Activated CD4-positive, alpha-beta T cell treated with anti-CD3 and anti-CD28 coated beads for 48 hours (primary cell): ENCODE measurements at places on chromosomes 11 and 22.
A peak's percentile ranks its signal among the peaks of the same experiment; 100 is the strongest.

- DNase-seq: no peak
Measured at GRCh38 chr11:61327669-61328071, 5.2 kb downstream of the DDB1 start.

GRCh38 chr11:96205460-96205809 is 137.6 kb downstream of the MAML2 start:
- peak; percentile 45 for DNase-seq

- no peak for DNase-seq
Measured at GRCh38 chr11:127259102-127259501, 258.5 kb upstream of the KIRREL3 start.

- no peak for DNase-seq
Measured at GRCh38 chr11:43879789-43880639, 617 bp upstream of the ALKBH3 start.

DNA sequence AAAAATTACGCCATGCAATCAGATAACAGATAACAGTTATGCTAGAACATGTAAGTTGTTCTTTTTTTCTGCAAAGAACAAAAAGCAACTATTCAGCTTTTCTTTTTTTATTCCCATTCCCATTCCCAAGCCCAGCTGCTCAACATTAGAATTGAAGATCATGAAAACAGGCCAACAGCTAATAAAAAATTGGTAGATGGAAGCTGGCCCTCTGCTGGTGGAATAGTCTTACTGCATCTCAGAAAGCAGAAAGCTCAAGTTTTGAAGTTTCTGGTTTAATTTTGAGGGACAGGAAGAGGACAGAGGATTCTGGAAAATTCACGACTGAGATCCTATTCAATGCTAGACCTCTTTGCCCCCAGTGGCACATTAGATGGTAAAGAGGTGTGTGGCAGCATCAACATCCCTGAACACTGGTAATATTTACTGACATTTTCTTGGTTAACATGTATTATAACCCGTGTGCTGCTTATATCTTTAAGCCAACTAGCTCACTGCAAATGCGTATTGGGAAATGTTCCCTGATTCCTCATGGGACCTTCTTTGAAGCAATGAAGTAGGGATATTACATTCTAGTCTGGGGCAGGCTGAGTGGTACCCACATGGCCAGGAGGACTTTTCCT is 591.2 kb downstream of the OPCML start:
- DNase-seq: no peak

DNA sequence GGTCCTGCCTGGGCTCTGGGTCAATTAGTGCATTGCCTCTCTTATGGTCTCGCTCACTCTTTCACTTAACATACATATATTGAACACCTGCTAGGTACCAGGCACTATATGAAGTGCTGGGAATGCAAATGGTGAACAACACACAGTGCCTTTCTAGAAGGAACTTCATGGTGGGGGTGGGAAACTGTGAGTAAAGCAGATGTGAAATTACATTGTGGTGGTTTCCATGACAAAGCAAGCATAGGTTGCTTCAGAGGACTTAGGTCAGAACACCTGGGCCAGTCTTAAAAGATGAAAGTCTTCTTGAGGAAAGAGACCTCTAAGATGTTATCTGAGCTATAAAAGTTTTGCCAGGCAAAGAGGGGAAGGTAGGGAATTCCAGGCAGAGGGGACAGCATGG is 231.3 kb downstream of the BUD13 start:
- DNase-seq: no peak

DNA sequence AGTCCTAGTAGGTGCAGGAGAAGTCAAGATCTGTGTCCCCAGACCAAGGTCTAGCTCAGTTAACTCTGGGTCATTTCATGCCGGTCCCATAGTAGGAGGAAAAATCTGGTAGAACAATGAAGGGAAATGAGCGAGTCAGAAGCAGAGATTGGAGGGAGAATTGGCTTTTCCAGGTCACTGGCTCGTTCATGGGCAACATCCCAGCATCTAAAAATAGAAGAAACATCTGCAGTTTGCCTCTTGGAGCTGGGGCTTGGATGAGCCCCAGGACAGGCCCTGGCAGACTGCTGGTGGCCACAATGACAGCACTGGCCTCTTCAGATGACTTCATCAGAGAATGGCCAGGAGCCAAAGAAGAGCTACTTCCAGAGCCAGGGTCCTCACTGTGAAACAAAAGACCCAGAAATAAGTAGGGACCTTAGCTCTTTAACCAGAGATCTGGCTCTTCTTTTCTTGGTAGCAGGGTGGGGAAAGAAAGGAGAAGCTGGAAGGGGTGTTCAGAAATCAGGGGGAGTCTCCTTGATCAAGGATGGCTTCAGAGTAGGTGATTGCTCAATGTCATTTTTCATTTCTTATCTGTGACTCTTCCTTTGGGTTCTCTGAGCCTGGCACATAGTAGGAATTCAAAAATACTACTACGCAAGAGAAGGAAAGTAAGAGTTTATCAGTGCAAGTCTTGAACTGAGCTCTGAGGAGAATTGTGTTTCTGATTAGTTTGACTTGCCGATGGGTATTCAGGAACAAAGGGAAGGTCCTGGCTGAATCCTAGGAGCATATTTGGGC is 102.6 kb downstream of the TMPRSS5 start:
- no peak for DNase-seq

GRCh38 chr22:36360011-36360410 is 27.8 kb downstream of the MYH9 start:
- DNase-seq: no peak

DNA sequence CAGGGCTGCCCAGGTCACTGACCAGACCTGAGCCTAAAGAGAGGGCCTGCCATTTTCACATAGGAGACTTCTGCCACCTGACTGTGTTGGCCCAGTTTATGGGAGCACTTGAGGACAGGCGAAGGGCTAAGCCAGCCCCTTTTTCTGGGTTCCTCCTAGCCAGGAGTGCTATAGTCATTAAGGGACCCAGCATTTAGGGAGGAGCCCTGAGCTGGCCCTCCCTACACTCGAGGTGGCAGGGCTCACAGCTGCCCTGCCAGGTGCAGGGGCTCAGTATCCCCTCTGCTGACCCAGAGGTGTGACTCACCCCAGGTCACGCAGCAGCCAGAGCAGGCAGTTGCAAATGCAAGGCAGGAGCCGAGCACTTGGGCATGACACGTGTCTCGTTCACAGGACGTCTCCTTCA is 86.3 kb upstream of the CRYBB3 start:
- DNase-seq: no peak

DNA sequence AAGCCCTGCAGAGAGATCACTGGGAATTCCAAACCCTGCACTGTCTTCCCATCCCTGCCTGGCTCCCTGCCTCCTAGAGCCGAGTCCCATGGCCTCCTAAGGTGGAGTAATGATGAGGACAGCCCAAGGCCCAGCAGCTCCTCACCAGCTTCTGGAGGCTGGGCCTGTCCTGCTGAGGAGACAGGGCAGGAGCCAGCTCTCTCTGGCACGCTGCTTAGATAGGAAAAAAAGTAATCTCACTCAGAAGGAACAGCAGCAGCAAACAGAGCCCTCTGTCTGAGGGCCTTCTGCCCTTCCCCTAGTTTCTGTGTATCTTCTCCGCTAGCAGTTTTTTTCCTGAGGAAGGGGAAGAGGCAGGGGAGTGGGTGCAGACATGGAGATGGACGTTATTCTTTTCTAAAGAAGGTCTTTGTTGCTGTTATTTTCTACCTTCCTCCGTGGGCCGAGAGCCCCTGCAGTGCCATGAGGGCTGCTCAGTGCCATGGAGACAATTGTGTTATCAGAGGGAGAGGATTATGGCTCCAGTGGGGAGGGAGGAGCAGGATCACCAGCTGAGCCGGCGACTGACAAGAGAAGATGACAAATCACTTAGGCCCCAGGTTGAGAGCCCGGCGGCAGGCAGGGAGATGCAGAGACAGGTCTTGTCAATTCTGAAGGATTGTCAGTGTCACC is 315.3 kb downstream of the BUD13 start:
- no peak for DNase-seq

- DNase-seq: no peak
Measured at GRCh38 chr11:47403571-47403970, 4.8 kb upstream of the SLC39A13 start.

GRCh38 chr11:44690651-44691050 is 36.1 kb upstream of the TSPAN18 start:
- DNase-seq: no peak

DNA sequence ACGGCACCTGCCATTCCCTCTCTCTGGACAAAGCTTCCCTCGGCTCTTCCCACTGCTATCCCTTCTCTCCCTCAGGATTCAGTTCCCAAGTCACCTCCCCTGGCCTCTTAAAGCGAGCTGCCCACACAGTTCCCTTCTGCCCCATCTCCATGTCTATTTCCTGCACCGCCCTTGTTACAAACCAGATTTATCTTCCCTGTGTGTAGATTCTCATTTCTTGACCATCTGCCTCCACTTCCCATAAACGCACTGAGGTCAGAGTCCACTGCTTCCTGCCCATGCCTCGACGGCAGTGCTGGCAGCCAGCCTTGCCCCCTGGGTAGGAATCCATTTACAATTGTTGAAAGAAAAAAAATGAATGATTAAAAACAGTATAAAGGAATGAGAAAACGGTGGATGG is 11.6 kb upstream of the APOBEC3B start:
- no peak for DNase-seq

- DNase-seq: no peak
Measured at GRCh38 chr11:118672846-118673245, 6.6 kb downstream of the TREH start.

- no peak for DNase-seq
Measured at GRCh38 chr11:79922641-79923040, 481.8 kb upstream of the TENM4 start.

DNA sequence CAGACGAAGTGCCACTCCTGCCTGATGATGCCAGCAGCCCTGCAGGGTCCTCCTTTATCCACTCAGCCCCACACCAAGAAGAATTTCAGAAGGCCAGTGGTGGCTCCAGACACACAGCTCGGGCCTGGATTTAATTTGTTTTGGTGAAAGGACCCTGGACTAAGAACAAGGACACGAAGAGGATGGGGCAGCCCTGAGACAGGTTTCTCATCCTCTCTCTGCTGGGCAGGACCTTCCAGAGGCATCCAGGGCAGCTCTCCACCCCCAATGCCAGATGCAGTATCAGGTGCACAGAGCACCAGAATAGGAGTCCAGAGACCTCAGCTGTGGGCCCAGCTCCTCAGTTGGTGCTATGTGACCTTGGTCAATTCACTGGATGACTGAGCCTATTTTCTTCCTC is 72.0 kb downstream of the TRIM29 start:
- DNase-seq: no peak

GRCh38 chr22:50712341-50713007 is 25.5 kb upstream of the ACR start:
- no peak for DNase-seq

- DNase-seq: no peak
Measured at GRCh38 chr11:117731722-117732290, 65.2 kb downstream of the DSCAML1 start.

GRCh38 chr11:76559346-76559745 is 111.2 kb downstream of the LRRC32 start:
- no peak for DNase-seq

- no peak for DNase-seq
Measured at GRCh38 chr22:50524676-50525103, 708 bp downstream of the SCO2 start.

GRCh38 chr11:26944866-26945664 is 48.8 kb upstream of the FIBIN start:
- no peak for DNase-seq

DNA sequence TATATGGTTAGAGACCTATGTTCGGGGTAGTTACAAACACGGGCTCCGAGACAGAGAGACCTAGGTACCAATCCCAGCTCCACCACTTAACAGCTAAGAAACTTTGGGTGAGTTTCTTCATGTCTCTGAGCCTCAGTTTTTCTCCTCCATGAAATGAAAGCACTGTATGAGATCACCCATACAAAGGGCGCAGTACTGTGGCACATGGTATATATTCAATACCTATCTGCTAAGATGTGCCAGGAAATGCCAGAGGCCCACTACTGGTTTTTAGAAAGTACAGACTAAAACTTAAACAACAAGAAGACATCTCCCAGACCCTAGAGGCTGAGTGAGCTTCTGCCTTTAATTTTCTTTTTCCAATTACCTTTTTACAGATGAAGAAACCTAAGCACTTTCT is 69.5 kb downstream of the SLC1A2 start:
- DNase-seq: no peak

- DNase-seq: no peak
Measured at GRCh38 chr11:69423611-69424385, 57.7 kb upstream of the LINC01488 start.

- no peak for DNase-seq
Measured at GRCh38 chr22:27937453-27937852, 18.4 kb upstream of the PITPNB start.

DNA sequence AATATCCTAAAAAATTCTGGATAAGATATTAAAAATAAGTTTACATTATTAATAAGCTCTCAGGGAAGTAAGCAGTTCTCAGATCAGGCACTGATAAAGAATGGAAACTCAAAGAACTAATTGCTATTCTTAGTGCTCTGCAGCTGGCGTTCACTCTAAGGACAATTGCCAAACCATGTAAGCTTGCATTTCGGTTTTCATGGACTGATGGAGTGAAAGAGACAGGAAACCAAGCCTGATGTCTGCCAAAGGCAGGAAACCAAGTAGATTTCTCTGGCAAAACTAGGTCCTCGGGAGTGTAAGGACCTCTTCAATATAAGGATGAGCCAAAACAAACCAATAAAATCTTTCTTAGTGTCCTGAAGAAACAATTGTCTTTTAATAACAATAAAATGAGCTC is 355.2 kb downstream of the RAB38 start:
- DNase-seq: no peak

DNA sequence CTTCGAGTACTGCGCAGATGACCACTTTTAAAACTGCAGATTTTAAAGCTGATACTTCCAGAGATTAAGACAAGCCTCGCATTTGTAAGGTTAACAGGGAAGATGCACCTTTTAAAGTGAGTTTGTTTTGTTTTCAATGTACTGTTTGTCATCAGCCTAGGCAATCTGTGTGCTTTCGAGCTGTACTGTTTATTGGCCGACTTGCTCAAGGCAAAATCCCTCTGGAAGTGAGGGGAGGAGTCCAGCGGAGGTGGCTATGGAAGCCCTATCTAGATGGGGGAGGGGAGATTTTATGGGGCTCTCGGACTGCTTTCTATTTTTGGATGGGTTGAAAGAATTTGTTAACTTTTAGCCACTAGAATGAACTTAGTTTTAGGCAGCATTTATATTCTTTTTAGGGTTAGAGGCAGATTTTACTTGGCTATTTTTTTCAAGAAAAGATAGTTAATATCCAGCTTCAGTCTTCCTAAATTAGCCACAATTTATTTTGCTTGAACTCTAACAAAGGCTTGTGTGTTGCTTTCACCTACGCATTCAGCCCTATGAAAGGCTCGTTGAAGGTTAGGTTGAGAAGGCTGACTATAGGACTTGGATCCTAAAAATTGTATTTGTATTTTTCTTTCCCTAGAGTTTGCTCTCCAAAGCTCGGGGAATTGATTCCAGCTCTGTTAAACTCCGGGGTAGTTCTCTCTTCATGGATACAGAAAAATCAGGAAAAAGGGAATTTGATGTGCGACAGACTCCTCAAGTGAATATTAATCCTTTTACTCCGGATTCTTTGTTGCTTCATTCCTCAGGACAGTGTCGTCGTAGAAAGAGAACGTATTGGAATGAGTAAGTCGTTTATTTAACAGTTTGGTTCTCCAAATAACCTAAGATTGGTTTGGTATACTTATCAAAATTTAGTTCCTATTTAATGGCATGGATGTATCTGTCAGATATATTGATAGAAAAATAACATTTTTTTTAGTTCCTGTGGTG is 2.1 kb downstream of the WEE1 start:
- DNase-seq: peak; percentile 15

GRCh38 chr11:8250434-8250833 is 13.2 kb downstream of the LMO1 start:
- no peak for DNase-seq

GRCh38 chr22:23542933-23543332 is 37.2 kb downstream of the IGLL1 start:
- DNase-seq: no peak

- DNase-seq: no peak
Measured at GRCh38 chr11:61853698-61854169, 25.6 kb downstream of the FADS2 start.
